GM12865 (cell line): ENCODE measurements at places on chromosomes 13 and 19.

DNA sequence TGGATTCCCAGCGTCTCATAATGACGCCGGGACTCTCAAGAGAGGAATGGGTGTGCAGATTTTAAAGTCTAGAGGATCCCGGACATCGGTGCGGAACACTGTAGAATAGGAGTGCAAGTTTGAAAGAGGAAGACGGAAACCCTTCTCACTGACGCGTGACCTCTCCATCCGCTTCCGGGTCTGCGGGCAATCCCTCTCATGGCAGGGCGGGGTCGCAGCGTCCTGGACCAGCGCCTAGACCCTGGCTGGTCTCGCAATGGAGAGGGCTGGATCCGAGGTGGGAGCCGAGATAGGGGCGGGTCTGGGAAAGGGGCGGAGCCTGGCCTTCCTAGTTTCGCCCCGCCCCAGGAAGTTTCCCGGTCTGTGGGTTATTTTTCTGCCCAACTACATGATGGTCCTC lies 4.6 kb upstream of the ZNF845 start:
- DNase-seq, result no peak

GRCh38 chr19:11142528-11143171 lies 12.9 kb downstream of the SPC24 start:
- DNase-seq, result no peak

- no peak for DNase-seq
Observed at GRCh38 chr19:8150178-8150865, 930 bp upstream of the FBN3 start.

GRCh38 chr13:21137696-21138095 lies 38.7 kb downstream of the SKA3 start:
- no peak for DNase-seq

- no peak for DNase-seq
Observed at GRCh38 chr19:16334411-16334810, 9.8 kb downstream of the KLF2 start.

DNA sequence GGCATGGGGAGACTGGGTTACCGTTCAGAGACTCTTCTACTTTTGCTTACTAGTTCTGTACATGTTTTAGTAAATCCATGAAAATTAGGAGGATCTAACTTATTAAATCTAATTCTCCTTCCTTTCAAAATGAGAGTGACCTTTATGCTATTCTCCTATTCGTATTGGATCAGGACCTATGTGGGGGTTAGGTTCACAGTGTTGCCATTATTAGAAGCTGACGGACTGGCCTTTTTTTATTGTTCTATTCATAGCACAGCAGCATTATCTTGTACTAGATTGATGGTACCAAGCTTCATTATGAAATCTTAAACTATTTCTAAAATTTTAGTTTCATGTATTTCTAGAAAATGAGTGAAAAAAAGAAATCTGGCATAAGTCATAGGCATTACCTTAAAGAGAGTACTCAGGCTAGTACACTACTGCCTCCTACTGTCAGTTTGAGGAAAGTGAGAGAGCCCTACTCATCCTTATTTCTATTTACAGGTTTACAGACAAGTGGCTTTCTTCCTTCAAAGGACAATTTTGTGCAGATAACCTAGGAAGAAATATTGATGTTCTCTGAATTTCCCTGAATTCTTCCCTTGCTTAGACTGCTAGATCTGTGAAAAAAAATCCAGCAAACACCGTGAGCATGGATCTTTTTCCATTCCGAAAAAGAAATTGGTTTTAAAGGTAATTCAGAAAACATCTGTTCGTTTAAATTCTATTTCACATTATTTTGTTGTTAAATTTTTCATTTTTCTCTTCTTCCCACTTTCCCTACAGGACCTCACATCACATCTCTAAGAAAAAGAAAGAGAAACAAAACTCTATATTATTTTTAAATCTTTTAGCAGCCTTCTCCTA lies 485.5 kb downstream of the DIAPH3 start:
- DNase-seq, result peak; percentile 59

DNA sequence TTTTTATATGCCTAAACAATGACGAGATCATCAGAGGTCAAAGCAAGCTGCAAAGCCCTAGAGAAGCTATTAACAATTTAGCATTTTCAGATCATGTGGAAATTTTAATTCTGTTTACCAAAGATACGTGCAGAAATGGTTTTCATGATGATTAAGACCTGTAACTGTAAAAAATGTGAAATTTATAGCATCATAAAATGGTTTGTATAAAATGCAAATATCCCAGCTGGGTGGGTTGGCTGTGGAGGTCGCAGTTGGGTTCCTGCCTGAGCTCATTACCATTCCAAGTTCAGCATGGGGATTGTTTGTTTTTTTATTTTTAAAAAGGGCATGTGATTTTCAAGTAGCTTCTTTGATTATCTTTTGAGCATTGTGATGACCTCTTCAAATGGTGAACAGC lies 47.9 kb upstream of the SIAH3 start:
- no peak for DNase-seq

- DNase-seq, result peak; percentile 10
Observed at GRCh38 chr13:90968166-90968904, 379.2 kb upstream of the MIR17HG start.

GRCh38 chr13:96797136-96797535 lies 197.1 kb downstream of the OXGR1 start:
- DNase-seq, result no peak

DNA sequence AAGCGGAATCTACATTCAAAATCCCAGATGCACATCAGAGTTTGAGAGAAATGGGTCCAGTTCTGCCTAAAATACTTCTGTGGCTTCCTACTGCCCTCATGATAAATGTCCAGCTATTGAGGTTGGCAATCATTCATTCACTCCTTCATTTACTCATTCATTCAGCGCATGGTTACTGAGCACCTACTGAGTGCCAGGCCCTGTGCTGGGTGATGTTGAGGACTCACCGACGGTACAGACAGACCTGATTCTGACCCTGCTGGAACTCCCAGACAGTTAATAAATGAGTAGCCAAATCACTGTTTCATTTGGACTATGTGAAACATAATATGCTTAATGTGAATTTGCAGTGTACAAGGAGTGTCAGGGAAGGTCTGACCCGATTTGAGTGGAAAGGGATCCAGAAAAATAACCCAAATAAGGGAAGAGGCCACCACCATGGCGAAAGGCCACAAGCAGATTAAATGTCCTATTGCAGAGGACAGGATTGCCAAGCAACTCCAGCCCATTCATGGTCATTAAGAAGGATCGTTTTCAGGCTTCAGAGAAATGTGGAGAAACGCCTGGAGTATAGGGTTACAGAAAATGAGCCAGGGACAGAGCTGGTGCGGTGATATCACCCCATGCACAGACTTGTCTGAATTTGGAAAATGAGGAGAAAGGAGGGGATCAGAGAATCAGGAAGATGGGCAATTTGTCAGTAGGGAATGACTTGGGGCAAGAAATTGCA lies 20.5 kb downstream of the DYRK1B start:
- DNase-seq, result no peak

GRCh38 chr19:35430409-35431144 lies 17.5 kb upstream of the FFAR2 start:
- DNase-seq, result no peak

GRCh38 chr13:21434588-21434987 lies 24.5 kb downstream of the ZDHHC20 start:
- DNase-seq, result no peak

DNA sequence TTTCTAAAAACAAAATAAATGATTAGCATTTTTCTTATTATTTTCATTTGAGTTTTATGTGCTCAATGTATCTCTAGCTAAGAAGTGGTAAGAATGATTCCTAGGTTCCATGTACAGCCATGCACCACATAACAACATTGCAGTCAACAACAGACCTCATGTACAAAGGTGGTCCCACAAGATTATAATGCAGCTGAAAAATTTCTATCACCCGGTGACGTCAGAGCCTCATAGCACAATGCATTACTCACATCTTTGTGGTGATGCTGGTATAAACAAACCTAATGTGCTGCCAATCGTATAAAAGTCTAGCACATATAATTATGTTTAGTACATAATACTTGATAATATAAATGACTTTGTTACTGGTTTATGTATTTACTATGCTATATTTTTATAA lies 120.5 kb downstream of the SLC7A1 start:
- DNase-seq, result no peak

- peak; percentile 72 for DNase-seq
Observed at GRCh38 chr19:20167020-20167644, at the start of gene ZNF486. TSS of gene ZNF486 (plus strand) at chr19:20167214. CDS start at chr19:20167331, 117 bp downstream.

GRCh38 chr13:30466358-30466714 lies 600 bp upstream of the HMGB1 start:
- DNase-seq, result peak; percentile 75

DNA sequence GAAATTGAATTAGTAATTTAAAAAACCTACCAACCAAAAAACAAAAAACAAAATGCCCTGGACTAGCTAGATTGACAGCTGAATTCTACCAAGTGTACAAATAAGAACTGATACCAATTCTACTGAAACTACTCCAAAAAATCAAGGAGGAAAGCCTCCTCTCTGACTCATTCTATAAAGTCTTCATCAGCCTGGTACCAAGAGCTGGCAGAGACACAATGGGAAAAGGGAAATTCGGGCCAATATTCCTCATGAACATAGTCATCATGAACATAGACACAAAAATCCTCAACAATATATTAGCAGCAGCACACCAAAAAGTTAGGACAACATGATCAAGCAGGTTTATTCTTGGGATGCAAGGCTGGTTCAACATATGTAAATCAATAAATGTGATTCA lies 2667.7 kb upstream of the PCDH20 start:
- DNase-seq, result no peak

GRCh38 chr19:30202060-30202600 lies 170.1 kb upstream of the ZNF536 start:
- DNase-seq, result no peak

- DNase-seq, result no peak
Observed at GRCh38 chr19:11090997-11091702, 1.9 kb downstream of the LDLR start.

DNA sequence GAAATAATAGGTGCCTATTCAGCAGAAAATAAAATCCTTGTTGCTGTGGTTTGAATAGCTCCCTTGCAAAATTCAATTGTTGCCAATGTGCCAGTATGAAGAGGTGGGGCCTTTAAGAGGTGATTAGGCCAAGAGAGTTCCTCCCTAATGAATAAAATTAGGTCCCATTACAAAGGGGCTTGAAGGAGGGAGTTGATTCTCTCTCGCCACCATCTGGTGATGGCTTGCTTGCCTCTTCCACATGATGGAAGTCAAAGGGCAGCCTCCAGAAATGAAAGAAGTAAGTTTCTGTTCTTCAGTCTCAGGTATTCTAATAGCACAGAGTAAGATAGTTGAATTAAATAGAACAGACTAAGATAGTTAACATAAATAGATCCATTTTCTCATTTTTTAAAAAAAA lies 3.0 kb upstream of the EEF1AKMT1 start:
- DNase-seq, result no peak

DNA sequence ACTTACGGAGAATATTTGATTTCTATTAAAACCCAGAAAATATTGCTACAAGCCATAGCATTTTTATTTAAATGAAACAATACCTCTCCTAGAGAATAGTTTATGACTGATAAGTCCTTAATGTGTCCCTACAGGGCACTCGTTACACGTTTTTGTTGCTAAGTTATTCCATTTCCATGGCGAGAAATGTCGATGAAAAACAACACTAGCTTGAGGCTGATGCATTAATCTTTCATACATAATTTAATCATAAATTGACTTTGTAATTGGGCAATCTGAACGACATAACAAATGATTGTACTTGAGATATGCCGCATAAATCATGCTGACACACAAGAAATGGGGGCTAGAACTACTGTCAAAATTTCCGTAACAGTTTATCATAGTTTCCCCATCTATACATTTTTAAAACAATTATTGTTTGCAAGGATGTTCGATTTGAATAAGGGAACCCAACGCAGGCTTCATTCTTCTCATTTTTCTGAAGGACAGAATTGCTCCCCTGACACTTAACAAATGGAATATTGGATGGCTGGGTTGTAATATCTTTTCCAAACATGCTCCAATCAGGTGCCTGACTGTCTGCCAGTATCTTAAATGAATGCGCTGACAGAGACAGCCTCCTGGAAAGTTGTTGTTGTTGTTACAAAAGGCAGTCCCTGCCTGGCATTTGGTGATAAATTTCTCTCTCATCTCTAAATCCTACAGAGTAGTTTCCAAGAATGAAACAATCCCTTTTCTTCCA lies 61.9 kb downstream of the FLT1 start:
- DNase-seq, result no peak

DNA sequence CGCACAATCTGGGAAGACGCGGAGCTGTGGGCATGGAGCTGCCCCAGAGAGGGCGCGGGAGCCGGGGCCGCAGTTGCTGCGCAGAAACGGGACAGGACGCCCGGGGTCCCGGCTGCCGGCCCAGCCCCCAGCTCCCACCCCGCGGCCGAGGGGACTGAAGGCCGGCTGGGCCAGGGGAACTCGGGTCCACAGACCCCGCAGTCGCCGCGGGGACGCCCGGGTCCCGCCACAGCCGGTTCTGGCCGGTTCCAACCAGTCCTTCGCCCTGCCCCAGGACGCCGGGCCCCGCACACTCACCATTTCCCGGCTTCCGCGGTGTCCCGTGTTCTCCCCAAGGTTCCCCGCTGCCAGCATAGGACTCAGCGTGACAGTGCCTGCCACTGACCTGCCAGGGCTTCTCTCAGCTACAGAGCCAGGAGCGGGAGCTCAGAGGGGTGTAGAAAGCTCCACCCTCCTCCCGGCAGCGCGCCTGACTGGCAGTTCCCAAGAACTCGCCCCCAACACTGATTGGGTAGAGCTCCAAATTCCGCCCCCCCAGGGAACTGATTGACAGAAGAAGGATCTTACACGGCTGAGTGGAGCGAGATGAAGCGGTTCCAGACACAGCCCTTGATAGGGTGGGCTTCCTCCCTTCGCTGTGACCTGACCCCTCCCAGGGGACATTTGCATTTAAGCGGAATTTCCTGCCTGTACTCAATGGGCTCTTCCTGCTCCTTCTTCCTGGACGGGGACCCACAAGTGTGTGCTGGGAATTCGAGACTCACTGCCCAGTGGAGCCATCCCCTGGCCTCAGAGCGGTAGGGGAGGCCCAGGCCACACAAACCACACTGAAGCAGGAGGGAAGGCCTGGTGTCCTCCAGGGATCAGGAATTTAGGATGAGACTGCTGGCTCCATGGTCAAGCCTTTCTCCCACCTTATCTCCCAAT lies at the start of gene ZNF442:
Gene ZNF442, minus strand, starts transcription at position 448 of the 927 bp plus-strand sequence. CDS start 2,052 bp downstream, outside the sequence.
- peak; percentile 95 for DNase-seq

DNA sequence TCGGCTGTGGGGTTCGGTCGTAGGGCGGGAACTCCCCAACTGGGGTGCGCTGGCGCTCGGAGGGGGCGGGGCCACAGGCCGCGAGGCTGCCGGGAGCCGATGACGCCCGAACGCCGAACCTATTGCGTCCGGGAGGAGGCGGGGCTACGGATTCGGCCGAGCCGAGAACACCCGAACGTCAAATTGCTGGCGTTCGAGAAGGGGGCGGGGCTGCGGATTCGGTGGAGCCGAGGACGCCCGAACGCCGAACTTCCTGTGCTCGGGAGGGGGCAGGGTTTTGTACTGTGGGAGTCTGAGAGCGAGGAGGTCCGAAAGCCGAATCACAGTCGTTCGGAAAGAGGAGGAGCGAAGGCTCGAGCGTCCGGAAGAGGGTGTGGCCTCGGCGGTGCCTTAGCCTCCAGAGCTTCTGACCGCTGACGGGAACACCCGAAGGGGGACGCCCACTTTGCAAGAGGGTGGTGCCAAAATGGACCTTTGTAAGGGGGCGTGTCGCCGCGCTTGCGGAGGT lies 551 bp upstream of the TSEN34 start:
- DNase-seq, result peak; percentile 100
